ENCODE measurements at places on chromosomes 2 and 18. TPM values are rescaled to one million over a fixed set of nuclear protein-coding genes. Genes with fewer than 3 reads are reported as not detected.

TPGS2 gene
- total RNA-seq = 44.9 TPM

CTAGE1 gene
- not detected for total RNA-seq

ALPP gene
- total RNA-seq = 14.4 TPM

ANKZF1 gene
- total RNA-seq = 67.9 TPM

SKA1 gene
- 11.6 TPM for total RNA-seq

KANSL1L gene
- 2.3 TPM for total RNA-seq

ABCB11 gene
- 0.11 TPM for total RNA-seq

DNA sequence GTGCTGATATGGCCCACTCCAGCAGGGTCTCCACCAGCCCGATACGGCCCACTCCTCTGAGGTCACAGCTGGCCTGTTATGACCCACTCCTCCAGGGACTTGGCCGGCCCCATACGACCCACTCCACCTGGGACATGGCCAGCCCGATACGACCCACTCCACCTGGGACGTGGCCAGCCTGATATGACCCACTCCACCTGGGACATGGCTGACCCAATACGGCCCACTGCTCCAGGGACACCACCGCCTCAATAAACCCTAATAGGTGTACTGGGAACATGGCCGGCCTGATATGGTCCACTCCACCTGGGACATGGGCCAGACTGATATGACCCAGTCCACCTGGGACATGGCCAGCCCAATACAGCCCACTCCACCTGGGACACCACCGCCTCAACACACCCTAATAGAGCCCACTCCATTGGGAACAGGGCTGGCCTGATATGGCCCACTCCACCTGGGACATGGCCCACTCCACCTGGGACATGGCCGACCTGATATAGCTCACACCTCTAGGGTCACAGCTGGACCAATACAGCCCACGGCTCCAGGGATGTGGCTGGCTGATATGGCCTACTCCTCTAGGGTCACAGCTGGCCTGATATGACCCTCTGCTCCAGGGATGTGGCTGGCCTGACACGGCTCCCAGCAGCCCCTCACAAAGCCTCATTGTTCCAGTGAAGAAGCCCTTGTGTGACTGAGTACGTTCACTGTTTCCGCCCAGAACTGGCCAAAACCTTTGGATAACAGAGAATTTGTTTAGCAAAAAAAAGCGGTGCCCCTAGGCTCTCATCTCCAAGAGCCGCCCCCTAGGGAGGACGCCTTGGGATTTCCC lies 245.6 kb downstream of the HDAC4 start:
- H3K36me3 ChIP-seq = no peaks in the 10 kb centered on the region
- DNase-seq = no peak
- no peak overlapping the region for H3K4me3 ChIP-seq
- no peak overlapping the region for H3K27ac ChIP-seq
- H3K4me1 ChIP-seq = no peaks in the 10 kb centered on the region

GRCh38 chr2:55296393-55296792 lies 27.4 kb upstream of the MTIF2 start:
- H3K4me3 ChIP-seq = no peak overlapping the region
- H3K27me3 ChIP-seq = no peaks in the 10 kb centered on the region
- peaks cover 4% of the 10 kb centered on the region for H3K36me3 ChIP-seq

DNA sequence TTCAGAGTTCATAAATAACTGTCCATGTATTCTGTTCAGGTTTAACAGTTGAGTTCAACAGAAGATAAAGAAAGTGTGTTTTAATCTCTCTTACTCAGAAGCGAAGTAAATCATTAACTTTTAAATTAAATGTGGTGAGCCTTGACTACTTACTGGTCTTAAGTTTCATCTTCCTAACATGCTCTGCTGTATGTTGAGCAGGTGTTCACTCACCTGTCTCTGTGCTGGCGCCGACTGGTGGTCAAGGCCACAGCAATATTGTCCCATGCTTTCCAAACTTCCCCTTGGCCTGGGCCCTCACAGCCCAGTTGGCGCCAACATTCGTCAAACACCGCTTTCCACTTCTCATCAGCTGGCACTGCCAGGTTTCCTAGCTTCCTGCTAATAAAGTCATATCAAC lies 17.0 kb upstream of the MPP4 start:
- H3K27ac ChIP-seq = no peak overlapping the region
- DNase-seq = no peak
- H3K4me3 ChIP-seq = no peak overlapping the region
- no peaks in the 10 kb centered on the region for H3K27me3 ChIP-seq

- no peak overlapping the region for H3K4me3 ChIP-seq
- no peaks in the 10 kb centered on the region for H3K36me3 ChIP-seq
- no peak overlapping the region for H3K27ac ChIP-seq
- peak; percentile 11 for DNase-seq
- H3K27me3 ChIP-seq = no peaks in the 10 kb centered on the region
- H3K4me1 ChIP-seq = no peaks in the 10 kb centered on the region
These were observed 23.7 kb upstream of the MYO5B start for GRCh38 chr18:50218432-50219197.

DNA sequence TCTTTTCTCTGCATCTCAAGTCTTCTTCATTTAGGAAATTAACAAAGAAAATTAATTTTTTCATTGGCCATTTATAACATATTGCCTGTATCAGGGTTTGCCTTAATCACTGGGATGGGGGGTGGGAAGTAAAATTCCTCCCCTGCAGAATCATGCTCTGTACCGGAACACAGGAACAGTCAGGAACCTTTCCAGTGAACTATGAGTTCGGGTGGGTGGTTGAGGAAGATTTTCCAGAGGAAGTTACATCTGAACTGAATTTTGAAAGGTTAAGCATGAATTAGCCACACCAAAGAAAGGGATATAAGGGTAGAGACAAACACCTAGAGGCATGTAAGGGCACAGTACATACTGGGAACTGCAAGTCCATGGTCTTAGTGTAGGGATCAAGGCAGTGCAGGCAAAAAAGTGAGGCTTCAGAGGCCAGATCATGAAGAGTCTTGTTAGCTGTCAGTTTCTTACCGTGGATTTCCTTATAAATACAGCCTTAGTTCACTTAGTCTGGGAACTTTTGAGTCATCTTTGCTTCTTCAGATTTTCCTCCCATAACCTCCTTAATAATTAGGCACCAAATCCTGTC lies 55.6 kb downstream of the FAM117B start:
- H3K4me3 ChIP-seq = no peak overlapping the region
- H3K27me3 ChIP-seq = no peaks in the 10 kb centered on the region
- DNase-seq = no peak
- H3K27ac ChIP-seq = no peak overlapping the region
- H3K4me1 ChIP-seq = peaks cover 9% of the 10 kb centered on the region

DNA sequence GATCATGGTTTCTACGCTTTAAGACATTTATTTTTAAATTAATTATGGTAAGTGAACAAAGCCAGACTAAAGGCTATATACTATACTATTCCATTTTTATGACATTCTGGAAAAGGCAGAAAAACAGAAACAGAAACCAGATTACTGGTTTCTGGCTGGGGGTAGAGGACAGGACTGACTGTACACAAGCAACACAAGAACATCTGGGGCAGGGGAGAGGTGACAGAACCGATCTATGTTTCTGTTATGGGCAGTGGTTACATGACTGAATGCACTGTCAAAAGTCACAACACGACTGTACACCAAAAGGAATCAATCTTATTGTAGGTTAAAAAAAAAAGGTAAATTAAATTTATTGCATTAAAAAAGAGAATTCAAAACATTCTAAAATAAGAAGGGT lies 64.7 kb downstream of the PTPN2 start:
- no peak overlapping the region for H3K27ac ChIP-seq
- DNase-seq = no peak
- no peaks in the 10 kb centered on the region for H3K27me3 ChIP-seq
- no peak overlapping the region for H3K4me3 ChIP-seq
- H3K4me1 ChIP-seq = no peaks in the 10 kb centered on the region
- H3K36me3 ChIP-seq = peaks cover 31% of the 10 kb centered on the region

GRCh38 chr18:32335228-32335627 lies 135.5 kb downstream of the GAREM1 start:
- H3K4me3 ChIP-seq = no peak overlapping the region
- H3K4me1 ChIP-seq = peaks cover 6% of the 10 kb centered on the region

GRCh38 chr2:95728878-95729596 lies 137.2 kb downstream of the TRIM43 start:
- DNase-seq = peak; percentile 92
- H3K27me3 ChIP-seq = no peaks in the 10 kb centered on the region
- H3K36me3 ChIP-seq = no peaks in the 10 kb centered on the region

DNA sequence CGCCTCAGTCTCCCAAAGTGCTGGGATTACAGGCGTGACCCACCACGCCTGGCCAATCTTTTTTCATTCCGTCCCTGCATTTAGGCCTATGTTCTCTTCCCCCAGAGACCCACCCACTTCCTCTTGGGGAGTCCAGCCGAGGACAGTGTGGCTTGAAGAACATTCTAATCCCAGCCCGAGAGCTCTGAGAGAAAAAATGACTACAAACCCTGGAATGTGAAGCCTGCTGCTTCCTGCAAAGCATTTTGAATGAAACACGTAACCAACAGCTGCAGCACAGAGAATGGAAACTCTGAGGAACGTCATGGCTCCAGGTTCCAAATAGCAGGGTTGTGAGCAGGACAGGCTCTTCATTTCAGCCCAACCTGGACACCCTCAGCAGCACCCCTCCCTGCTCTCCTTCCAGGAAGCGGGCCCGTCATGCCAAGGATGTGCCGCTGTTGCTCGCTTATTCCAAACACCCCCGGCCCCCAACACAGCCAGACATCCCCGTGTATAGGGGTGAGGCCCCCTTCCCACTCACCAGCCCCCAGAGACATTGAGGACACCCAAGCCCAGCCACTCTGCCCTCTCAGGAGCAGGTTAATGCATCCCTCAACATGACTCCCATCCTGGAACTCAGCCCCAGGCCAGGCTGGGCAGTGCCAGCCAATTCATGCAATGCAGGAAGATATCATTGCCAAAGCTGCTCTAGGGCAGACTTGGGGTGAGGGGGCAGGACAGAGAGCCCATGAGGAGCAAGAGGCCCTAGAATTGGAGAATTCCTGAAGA lies 139.8 kb downstream of the ZFP36L2 start:
- peak; percentile 97 for DNase-seq
- H3K4me1 ChIP-seq = peaks cover 62% of the 10 kb centered on the region
- H3K36me3 ChIP-seq = no peaks in the 10 kb centered on the region
- no peaks in the 10 kb centered on the region for H3K27me3 ChIP-seq

- H3K27me3 ChIP-seq = no peaks in the 10 kb centered on the region
- no peak for DNase-seq
- H3K36me3 ChIP-seq = no peaks in the 10 kb centered on the region
- H3K4me3 ChIP-seq = no peak overlapping the region
- no peaks in the 10 kb centered on the region for H3K4me1 ChIP-seq
- no peak overlapping the region for H3K27ac ChIP-seq
These were observed 63.5 kb downstream of the DCC start for GRCh38 chr18:52403291-52404021.

- H3K27me3 ChIP-seq = no peaks in the 10 kb centered on the region
- no peak for DNase-seq
- H3K4me1 ChIP-seq = peaks cover 54% of the 10 kb centered on the region
- H3K27ac ChIP-seq = peak overlapping the region; percentile 91
- H3K36me3 ChIP-seq = no peaks in the 10 kb centered on the region
These were observed 822 bp upstream of the GPD2 start for GRCh38 chr2:156435396-156435717.

- peak; percentile 74 for DNase-seq
- peak overlapping the region; percentile 93 for H3K27ac ChIP-seq
- H3K36me3 ChIP-seq = no peaks in the 10 kb centered on the region
- no peaks in the 10 kb centered on the region for H3K27me3 ChIP-seq
- H3K4me1 ChIP-seq = peaks cover 10% of the 10 kb centered on the region
These were observed 94.3 kb downstream of the LIPG start for GRCh38 chr18:49656073-49656692.

- no peak overlapping the region for H3K4me3 ChIP-seq
- H3K27me3 ChIP-seq = no peaks in the 10 kb centered on the region
- H3K36me3 ChIP-seq = no peaks in the 10 kb centered on the region
- peaks cover 3% of the 10 kb centered on the region for H3K4me1 ChIP-seq
- no peak for DNase-seq
- no peak overlapping the region for H3K27ac ChIP-seq
These were observed 146.9 kb downstream of the TTC32 start for GRCh38 chr2:19754907-19755306.

DNA sequence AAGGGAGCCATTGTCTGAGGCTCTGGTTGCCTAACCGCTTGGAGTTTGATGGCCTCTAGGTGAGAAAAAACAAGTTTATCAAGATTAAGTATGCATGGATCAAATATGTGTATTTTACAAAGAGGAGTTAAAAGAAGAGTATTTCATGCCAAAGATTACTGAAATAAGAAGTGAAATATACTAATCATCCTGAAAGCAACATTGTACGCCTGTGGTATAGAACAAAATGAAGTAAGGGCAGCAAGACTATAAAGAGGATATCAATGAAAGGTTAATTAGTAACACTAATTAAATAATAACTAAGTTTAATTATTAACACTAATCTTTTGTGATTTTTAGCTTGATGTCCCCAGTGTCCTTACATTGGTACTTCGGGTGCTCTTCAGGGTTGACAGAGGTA lies 276.7 kb downstream of the CALCRL start:
- no peaks in the 10 kb centered on the region for H3K4me1 ChIP-seq
- H3K27ac ChIP-seq = no peak overlapping the region
- DNase-seq = no peak
- H3K36me3 ChIP-seq = no peaks in the 10 kb centered on the region
- H3K4me3 ChIP-seq = no peak overlapping the region

DNA sequence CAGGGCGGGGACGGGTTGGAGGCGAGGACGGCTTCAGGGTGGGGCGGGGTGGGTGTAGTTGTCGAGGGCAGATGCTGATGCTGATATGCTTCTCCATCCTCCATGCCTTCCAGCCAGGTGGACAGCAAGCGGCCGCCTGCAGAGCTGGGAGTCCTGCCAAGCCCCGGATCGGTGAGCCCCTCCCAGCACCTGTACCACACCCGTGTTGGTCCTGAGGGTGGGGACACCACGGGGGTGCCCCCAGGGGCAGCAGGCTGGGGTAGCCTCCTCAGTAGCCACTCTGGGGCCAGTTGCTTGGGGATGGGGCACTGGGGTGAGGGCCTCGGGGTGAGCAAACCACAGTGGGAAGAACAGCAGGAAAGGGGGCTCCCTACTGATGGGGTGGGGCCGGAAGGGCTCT lies 2.6 kb downstream of the ANO7 start:
- no peaks in the 10 kb centered on the region for H3K4me1 ChIP-seq
- no peak overlapping the region for H3K4me3 ChIP-seq
- DNase-seq = no peak
- H3K36me3 ChIP-seq = no peaks in the 10 kb centered on the region

GRCh38 chr2:134134313-134134706 lies 119.6 kb upstream of the MGAT5 start:
- no peaks in the 10 kb centered on the region for H3K27me3 ChIP-seq
- H3K36me3 ChIP-seq = no peaks in the 10 kb centered on the region
- no peak overlapping the region for H3K4me3 ChIP-seq
- no peak overlapping the region for H3K27ac ChIP-seq
- H3K4me1 ChIP-seq = peaks cover 5% of the 10 kb centered on the region

GRCh38 chr2:185583058-185583816 lies 155.4 kb upstream of the FSIP2 start:
- H3K27ac ChIP-seq = peak overlapping the region; percentile 84
- H3K4me1 ChIP-seq = peaks cover 22% of the 10 kb centered on the region
- H3K4me3 ChIP-seq = no peak overlapping the region

- no peak overlapping the region for H3K4me3 ChIP-seq
- H3K4me1 ChIP-seq = no peaks in the 10 kb centered on the region
- H3K27ac ChIP-seq = no peak overlapping the region
- no peak for DNase-seq
- H3K36me3 ChIP-seq = no peaks in the 10 kb centered on the region
These were observed 708.6 kb upstream of the ZEB2 start for GRCh38 chr2:145228506-145228905.

Data from PC-3 (cell line).